Activated CD4-positive, CD25-positive, alpha-beta regulatory T cell (primary cell): ENCODE measurements at places on chromosomes 5 and 9.

DNA sequence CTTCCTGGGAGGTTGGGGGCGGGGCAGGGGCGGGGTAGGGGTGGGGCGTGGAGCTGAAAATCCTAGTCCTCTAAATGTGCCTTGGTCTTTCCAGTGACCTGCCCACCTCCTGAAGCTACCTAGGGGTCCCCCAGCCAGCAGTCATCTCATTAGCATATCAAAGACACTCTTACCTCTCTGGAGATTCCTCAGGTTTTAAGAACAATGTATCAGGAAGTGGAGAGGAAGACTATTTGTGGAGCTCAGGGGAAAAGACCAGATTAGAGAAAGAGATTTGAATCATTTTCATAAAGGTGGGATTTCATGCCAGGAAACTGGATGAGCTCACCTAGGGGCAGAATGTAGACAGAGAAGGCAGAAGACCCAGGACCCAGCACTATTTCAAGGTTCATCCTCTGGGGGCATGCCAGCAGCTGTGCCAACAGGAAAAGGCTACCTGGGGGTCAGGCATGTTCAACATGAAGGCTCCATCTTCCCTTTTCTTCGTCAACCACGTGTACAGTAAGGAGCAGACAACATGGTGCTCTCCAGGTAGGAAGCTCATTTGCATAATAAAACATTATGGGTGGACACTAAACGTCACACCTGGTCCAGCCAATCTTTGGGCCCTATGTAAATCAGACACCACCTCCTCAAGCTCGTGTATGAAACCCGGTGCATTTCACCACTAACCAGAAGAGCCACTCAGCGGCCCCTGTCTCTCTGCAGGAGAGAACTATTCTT, 6.9 kb downstream of the GMCL2 start:
- DNase-seq, result no peak

GRCh38 chr9:134895567-134895907, 14.9 kb downstream of the FCN2 start:
- no peak for DNase-seq

- no peak for DNase-seq
Measured at GRCh38 chr5:103464835-103465484, 97.6 kb downstream of the NUDT12 start.

GRCh38 chr9:79015951-79016350, 555.8 kb upstream of the TLE4 start:
- DNase-seq, result no peak

- no peak for DNase-seq
Measured at GRCh38 chr5:143916451-143916850, 104.5 kb downstream of the HMHB1 start.

DNA sequence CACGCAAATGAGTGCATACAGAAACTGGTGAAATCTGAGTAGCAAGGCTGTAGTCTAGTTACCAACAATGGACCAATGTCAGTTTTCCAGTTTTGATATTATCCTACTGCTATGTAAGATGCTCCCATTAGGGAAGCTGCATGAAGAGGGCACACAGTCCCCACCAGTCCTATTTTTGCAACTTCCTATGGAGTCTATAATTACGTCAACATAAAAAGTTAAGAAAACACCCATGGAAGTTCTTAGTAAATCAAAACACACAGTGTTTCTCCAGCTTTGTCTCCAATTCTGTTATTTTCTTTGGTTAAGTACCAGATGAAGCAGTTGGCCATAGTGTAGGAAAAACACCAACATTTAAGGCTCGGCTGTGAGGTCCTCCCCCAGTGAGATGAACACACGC, 58.7 kb downstream of the FAT2 start:
- DNase-seq, result no peak

DNA sequence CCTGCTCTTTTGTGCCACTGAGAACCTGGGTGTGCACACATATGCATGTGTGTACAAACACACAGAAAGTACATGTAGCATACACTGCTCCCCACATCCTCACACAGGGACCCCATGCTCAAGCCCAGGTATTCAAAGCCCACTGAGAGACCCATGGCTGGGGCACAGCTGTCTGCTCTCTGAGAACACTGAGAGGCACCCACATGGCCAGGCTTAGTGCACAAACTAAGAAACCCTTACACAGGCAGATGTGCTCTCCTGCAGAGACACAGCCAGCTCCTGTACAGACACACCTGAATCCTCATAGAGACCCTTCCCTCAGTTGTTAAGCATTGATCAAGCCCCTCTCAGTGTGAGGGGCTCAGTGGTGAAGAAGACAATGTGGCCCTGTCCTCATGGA, 92.5 kb downstream of the CACNA1B start:
- no peak for DNase-seq

DNA sequence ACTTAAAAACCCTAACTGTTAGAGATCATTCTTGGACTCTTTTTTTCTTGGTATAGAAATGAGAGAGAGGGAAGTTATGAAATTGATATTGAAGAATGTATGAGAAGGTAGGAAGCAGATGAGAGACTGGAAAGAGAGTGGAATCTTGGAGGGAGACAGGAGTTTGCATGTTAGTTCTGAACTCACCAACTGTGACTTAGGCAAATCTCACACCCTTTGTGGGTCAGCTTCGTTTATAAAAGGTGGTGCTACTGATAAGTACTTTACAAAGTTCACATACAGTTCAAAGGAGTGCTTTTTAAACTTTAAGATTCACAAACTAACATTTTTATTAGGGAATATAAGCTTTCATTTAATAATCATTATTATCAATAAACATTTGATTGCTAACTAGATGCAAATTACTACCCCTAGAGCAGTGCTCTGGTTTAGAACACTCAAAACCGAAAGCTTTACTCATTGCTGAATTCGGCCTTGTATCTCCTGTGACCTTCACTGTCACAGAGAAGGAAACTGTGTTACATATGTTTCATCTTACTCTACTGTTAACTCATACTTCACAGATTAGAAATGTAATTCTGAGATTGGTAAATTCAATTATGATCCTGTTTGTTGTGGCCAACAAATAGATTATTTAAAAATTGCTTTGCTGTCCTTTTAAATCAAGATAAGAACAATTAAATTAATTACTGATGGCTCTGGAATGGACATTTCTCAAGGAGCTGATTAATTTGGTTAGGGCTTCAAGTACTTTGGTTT, 143.2 kb downstream of the RMI1 start:
- no peak for DNase-seq

GRCh38 chr5:159092972-159093371, 6.7 kb downstream of the EBF1 start:
- no peak for DNase-seq

- DNase-seq, result no peak
Measured at GRCh38 chr5:74951865-74952264, 85.7 kb upstream of the FAM169A start.

- no peak for DNase-seq
Measured at GRCh38 chr9:87002517-87002916, 55.2 kb upstream of the GAS1 start.
